ENCODE measurements at places on chromosomes 6 and 20. TPM values are rescaled to one million over a fixed set of nuclear protein-coding genes. Genes with fewer than 3 reads are reported as not detected.

DNA sequence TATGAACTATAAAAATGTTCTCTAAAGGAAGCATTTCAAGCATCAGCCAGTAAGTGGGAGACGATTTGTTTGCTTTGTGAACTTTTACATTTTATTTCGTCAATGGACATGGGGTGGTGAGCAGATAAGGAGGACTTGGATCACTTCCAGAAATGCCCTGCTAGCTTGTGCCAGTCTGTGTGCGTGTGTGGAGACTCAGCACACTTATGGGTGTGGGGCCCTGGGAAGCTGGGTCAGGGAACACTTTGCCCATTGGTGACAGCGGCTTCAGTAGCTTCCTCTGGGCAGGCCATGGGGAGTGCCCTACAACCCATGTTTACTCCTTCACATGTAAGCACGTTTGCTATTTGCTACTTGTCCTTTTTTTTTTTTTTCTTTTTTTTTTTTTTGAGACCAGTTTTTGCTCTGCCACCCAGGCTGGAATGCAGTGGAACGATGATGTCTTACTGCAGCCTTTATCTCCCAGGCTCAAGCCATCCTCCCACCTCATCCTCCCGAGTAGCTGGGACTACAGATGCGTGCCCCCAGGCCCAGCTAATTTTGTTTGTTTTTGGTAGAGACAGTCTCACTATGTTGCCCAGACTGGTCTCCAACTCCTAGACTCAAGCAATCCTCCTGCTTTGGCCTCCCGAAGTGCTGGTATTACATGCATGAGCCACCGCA is 24.2 kb downstream of the PRDM1 start:
- no peak for DNase-seq

- DNase-seq, result no peak
These were observed 19.2 kb downstream of the AGPAT4 start for GRCh38 chr6:161254464-161255253.

DNA sequence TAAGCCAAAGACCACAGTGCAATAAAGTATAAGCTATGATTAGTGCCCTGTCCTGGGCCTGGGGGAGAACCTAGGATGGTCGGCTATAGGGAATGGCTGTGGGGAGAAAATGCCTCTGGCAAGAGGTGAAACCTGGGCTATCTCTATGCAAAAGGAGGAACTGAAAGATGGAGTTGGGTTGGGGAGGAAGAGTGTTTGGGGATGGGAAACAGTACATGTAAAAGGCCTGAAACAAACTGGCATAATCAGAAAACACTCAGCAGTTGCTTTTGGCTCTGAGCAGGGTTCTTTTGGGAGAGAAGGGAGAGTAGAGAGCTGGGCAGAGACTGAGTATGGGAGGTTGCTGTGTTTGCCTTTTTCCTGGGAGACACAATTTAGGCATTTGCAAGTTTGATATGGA is 31.9 kb upstream of the FUCA2 start:
- no peak for DNase-seq

DNA sequence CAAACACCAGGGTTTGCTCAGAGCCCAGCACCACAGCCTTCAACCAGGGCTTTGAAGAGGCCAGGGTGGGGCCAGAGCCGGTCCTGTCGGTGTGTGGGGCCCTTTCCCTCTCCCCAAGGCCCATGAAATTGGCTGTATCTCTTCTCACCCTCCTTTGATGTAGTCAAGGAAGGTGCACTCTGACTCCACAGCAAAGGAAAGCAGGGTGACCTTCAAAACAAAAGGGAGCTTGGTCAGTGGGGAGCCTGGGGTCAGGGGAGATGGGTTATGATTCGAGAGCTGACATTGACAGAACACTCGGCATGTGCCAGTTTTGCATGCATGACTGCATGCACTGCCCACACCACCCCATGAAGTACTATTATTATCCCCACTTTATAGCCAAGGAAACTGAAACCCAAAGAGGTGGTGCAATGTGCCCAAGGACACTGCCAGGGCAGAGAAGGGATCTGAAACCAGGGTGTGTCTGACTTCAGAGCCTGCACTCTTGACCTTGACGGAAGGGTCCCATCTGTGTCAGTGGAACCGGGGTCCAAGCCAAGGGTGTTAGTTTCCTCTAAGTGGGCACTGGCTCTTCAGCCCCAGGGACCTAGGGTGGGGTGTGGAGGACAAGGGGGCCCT is 55.4 kb downstream of the RAB44 start:
- no peak for DNase-seq

- DNase-seq, result peak; percentile 25
These were observed 117.5 kb upstream of the SAMD5 start for GRCh38 chr6:147390909-147391536.

DNA sequence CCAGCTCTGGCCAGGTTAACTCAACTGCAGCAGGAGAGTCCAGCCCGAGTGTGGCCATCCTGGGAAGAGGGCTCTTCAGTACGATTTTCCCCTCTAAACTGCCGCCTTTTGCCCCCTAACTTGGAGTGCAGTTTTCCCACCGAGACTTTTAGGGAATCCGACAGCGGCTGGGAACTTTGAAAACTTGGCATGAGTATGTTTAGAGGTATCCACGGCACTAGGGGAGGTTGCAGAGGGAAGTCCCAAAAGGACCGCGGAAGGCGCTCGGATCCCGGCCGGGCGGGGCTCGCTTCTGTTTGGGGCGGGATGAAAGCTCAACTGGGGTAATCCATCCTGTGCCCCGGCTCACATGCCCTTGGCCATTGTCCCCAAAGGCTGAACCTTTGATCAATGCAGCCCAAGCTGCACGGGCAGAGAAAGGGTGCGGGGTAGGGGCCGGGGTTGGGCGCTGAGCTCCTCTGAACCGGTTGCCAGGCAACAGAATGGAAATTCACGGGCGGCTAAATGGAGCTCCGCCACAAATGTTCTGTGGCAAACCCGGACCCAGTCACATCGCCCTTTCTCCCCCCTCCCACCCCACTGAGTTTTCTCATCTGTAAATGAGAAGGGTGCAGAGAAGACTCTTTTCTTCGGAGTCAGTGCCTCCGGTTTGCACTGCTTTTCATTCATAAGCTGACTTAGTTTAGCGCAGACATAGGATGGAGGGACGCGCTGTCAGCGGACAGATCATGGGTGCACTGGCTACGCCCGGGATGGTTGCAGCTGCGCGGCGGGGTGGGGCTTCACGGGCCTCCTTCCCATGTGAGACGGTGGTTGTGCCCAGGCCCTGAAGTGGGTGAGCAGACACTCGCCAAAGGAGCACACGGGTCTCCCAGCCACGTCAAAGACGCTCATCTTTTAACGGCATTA is 2.3 kb downstream of the BMP6 start:
- DNase-seq, result no peak

DNA sequence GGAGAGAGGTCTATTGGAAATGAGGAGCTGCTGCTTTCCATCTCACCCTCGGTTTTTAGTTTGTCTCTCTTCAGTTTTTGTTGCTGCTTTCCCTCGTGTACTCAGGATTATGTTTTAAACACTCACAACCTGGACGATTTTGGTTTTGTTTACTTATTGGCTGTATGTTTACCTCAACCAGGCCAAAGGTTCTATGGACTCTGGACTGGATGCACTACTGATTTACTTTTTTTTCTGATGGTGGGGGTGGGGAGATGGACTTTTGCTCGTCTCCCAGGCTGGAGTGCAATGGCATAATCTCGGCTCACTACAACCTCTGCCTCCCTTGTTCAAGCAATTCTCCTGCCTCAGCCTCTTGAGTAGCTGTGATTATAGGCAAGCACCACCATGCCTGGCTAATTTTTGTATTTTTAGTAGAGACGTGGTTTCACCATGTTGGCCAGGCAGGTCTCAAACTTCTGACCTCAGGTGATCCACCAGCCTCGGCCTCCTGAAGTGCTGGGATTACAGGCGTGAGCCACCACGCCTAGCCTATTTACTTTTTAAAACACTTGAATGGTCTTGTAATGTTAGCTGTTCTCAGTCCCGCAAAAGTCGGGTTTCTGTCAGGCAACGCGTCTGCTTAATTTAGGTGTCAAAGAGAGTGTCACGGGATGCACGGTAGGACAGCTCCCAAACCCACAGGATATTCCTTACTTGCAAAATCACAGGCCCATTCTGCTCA is 148.2 kb upstream of the RIPOR2 start:
- no peak for DNase-seq

- no peak for DNase-seq
These were observed 35.5 kb downstream of the SNX5 start for GRCh38 chr20:17933121-17933520.

GRCh38 chr20:16451001-16451400 is 122.2 kb downstream of the KIF16B start:
- no peak for DNase-seq

GRCh38 chr6:54112151-54112650 is 958 bp downstream of the MLIP start:
- DNase-seq, result no peak

DNA sequence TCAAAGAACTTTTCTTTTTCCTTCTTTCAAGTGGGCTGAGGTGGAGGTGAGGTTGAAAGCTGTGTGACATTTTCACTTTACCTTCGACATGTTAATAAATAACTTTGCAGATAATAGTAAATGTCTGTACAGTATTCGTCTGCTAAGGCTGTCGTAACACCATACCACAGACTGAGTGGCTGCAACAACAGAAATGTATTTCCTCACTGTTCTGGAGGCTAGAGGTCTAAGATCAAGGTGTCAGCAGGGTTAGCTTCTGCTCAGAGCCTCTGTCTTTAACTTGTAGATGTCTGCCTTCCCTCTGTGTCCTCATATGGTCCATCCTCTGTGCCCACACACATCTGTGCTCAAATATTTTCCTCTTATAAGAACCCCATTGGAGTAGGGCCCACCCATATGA is 14.9 kb downstream of the PHACTR2 start:
- peak; percentile 65 for DNase-seq

GRCh38 chr6:24019830-24020229 is 106.2 kb upstream of the NRSN1 start:
- no peak for DNase-seq

DNA sequence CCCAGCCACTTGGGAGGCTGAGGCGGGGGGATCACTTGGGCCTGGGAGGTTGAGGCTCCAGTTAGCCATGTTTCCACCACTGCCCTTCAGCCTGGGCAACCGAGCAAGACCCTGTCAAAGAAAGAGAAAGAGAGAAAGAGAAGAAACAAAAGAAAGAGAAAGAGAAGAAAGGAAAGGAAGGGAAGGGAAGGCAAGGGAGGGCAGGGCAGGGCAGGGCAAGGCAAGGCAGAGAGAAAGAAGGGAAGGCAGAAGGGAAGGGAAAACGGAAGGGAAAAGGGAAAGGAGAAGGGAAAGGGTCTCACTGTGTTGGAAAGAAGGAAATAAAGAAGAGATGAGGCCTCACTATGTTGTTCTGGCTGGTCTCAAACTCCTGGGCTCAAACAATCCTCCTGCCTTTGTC is 47.8 kb upstream of the PBOV1 start:
- DNase-seq, result no peak

- no peak for DNase-seq
These were observed 201.0 kb downstream of the EYA2 start for GRCh38 chr20:47095690-47096089.

GRCh38 chr6:154378518-154378917 is 21.9 kb upstream of the IPCEF1 start:
- DNase-seq, result no peak

DNA sequence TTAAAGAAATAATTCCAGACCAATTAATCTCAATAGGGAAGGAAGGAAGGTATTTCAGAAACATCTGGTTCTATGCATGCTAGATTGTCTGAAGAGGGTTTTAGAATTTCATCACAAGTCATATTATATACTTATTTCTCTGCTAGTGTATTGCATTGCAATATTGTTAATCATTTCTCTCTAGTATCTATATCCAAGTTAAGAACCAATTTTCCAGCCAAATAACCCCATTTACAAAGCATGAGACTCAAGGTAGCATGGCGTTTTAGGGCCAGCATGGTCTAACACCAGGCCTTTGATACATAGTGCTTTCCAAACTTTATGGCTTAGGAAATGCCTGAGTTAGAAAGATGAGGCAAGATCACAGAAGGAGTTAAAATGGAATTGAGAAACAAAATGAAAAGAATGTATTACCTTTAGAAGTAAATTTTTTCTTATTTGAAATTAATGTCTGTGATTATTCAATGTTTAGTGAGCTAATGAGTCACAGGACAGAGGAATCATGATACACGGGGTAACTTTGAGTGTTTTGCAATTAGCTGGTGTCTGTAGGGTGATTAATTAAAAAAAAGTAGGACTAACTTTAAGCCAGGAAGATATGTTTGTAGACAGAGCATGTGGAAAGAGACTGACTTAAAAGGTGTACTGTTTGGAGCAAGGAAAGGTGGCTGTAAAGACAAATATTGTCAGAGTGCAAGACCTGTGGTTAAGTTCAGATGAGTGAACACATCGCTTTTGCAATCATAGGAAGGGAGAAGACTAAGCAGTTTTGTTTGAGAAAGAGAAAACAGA is 1006.2 kb upstream of the CITED2 start:
- DNase-seq, result no peak

GRCh38 chr20:3778976-3779375 is 2.3 kb downstream of the SPEF1 start:
- no peak for DNase-seq

DNA sequence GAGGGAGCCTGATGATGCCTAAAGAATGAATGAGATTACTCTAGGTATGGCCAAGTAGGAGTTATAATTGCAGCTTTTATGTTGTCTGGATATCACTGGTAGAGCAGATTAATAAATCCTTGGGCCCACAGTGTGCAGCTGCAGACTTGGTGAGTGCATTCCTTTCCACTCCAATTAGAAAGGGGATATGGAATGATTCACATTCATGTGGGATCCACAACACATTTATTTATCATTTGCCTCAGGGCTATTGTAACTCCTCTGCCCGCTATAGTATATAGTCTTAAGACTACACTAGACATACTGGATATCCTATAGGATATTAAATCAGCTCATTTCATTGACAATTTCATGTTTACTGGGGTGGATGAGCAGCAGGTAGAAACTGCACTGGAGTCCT is 11.6 kb upstream of the HLA-G start:
- DNase-seq, result no peak

- no peak for DNase-seq
These were observed 41.9 kb downstream of the FGD2 start for GRCh38 chr6:37047346-37047688.

DNA sequence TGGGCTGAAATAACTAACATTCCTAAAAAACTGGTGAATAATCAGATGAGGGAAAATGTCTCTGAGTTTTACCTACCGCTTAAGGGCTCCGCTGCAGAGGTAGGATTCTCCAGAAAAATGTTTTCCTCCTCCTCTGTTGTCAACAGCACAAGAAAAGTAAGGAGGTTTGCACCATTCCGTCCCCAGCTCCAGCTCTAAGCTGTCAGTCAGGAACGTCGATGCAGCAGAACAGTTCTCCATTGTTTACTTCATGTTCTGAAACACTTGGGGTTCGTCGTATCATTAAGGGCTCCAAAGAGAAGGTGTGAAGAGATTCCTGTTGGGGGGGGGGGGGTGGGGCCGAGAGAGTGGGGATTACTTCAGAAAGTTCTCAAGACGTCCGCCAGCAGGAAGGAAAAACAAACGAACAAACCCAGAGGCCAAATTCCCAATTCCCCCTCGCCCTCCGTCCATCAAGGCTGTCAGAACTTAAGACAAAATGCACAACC is 734 bp downstream of the MMS22L start:
- DNase-seq, result no peak

- DNase-seq, result no peak
These were observed 362.7 kb downstream of the THBS2 start for GRCh38 chr6:168890981-168891365.

PRR18 gene
- total RNA-seq, result 0.95 TPM

SIGLEC1 gene
- not detected for total RNA-seq

ACSS1 gene
- total RNA-seq, result 113 TPM

RNF146 gene
- total RNA-seq, result 31.3 TPM

SYCP2 gene
- 68.7 TPM for total RNA-seq

AURKA gene
- total RNA-seq, result 216 TPM

OVOL2 gene
- 8.8 TPM for total RNA-seq
